AG04449 (cell line): ENCODE measurements at places on chromosomes 3 and 15.

DNA sequence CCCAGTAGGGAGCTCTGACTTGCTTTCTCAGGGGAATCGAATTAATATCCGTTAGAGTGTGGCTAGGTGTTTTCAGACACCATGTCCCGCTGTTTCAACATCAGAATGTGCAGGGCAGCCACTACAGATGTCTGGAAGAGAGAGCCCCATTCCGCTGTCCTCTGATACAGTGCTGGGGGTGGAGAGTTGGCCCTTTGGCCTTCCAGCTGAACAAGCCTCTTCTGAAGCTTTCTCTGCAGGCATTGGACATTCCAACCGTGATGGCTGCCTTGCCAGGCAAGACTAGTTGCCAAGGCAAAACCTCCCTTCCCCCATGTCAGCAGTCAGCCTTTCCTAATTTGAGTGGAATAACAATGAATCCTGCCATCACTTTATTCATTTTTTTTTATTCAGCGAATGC, 1.5 kb downstream of the FAH start:
- DNase-seq: no peak

DNA sequence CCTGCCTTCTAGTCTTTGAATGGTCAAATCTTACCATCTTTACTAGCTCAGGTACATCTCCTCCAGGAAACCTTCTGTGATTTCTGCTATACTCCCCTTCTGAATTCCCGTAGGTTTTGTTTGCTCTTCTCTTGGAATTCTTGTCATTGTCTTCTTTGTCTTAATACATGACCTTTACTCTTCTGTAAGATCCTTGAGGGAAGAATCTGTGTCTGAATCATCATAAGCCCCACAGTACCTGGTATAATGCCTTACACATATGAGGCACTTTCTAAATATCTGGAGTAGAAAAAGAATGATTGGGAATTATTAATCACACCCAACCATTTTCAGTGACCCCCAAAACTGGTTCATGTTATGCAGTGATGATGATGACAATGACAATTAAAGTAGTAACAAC, 210.1 kb upstream of the NR2E3 start:
- no peak for DNase-seq

DNA sequence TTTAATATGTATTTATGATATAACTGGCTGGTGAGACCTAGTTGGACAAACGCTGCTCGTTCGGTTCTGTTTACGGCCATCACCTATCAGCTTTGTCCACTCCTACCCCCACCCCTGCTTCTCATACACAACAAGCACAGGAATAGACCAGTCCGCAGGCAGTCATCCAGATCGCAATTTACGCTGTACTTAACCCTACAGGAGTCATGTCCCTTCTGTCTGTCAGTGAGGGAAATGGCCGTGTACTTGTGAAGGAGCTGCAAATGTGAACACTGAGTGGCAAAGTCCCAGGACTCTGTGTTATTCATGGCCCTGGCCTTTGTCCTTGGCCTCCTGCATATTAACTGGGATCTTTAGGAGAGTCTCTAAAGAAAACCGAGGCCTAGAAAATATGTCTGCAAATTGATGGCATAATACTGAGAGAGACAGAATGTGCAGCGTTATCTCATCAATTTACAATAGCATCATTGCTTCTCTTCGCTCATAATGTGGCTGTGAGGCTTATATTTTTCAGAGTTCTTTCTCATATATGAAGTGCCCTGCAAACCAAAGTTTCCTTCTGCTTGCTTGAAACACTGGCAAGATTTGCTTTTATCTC, 7.2 kb upstream of the ABHD10 start:
- DNase-seq: no peak

DNA sequence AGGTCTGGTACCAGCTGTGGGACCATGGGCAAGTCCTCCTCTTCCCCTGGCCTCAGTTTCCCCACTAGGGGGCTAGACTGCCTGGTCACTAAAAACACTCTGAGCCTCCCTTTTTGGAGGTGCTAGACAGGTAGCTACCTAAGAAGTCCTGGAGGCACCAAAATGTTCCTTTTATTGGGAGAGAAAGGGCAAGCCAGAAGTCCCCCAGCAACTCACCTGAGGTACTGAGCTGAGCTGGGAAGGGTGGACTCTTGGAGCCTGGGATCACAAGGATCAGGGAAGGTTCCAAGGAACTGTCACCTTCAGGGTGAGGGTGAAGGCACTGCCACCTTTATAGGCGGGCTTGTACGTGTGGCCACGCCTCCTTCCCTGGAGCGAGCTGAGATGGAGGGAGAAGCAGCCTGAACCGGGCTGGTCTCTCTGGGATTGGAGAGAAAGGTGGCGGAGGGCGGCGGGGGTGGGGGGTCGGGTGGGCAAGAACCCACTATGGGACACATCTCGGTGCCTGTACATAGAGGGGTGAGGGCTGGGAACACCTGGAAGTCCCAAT, at the start of gene CYP1A1:
Gene CYP1A1 (minus strand): TSS at position 304 of the 550 bp plus-strand sequence. CDS start 2,431 bp downstream, outside the sequence.
- DNase-seq: no peak

- no peak for DNase-seq
Observed at GRCh38 chr15:60591496-60592370, 112.8 kb upstream of the ICE2 start.

DNA sequence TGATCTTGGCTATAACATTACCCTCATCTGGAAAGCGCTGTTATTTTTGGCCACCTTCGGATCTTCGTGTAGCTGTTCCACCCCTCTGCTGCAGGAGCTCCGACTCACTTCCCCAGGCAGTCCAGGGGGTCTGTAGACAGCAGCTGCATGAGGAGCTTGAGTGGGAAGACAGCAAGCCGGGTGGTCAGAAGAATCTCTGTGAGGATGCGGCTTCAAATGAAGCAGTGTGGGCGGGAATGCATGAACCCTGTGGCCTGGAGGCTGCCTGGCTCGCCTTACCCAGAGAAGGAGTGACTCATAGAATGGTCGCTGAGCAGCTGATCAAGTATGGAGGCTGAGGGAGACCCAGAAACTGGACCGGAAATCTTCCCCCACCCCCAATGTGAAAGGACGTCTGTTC, 45.2 kb upstream of the NR2F2 start:
- peak; percentile 95 for DNase-seq

DNA sequence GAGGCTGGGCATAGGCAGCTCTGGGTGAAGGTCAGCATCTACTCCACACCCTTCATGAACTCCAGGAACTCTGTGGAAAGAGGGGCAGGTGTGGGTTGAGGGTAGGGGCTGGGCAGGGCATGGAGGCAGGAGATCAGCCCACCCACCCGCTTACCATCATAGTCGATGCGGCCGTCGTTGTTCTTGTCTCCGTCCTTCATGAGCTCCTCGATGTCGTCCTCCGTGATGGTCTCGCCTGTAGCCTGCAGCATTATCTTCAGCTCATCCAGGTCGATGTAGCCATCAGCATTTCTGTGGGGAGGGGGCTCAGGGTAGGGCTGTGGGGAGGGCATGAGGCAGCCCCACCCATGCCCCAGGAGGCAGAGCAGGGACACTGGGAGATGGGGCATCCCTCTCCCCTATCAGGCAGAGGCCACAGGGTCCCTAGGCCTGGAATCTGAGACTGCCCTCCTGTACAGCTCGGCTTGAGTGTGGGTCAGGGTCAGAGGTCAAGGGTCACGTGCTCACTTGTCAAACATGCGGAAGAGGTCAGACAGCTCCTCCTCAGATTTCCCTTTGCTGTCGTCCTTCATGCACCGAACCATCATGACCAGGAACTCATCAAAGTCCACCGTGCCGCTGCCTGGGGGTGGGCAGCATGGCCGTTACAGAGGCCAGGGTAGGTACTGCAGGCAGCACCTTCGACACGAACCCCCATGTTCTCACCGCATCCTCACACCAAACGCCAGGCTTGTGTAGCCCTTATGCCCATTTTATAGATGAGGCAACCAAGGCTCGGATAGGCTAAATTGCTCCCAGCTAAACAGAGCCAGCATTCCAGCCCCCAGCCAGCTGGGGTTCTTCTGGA, 2.4 kb downstream of the TNNC1 start:
- DNase-seq: no peak

- DNase-seq: no peak
Observed at GRCh38 chr3:117656391-117656790, 946.8 kb downstream of the TUSC7 start.

DNA sequence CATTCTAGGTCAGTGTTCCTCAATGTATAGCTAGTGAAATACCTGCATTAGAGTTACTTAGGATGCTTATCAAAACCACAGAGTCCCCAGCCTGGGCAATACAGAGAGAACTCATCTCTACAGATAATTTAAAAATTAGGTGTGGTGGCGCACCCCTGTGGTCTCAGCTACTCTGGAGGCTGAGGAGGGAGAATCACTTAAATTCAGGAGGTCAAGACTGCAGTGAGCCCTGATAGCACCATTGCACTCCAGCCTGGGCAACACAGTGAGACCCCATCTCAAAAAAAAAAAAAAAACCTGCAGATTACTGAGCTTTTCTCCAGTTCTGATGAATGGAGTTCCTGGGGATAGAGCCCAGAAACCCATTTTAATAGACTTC, 10.1 kb upstream of the MINDY2 start:
- no peak for DNase-seq

DNA sequence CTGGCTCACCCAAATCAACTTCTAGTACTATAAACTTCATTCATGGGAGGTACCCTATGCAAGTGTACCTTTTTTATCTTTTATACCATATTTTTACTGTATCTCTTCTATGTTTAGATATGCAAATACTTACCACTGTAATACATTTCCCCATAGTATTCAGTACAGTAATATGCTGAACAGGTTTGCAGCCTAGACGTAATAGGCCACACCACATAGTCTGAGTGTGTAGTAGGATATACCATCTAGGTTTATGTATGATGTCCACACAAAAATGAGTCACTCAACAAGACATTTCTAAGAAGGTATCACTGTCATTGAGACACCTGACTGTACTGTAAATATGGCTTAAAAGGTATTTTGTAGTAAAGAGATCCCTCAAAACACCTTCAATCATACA, 124.7 kb downstream of the PLOD2 start:
- no peak for DNase-seq

DNA sequence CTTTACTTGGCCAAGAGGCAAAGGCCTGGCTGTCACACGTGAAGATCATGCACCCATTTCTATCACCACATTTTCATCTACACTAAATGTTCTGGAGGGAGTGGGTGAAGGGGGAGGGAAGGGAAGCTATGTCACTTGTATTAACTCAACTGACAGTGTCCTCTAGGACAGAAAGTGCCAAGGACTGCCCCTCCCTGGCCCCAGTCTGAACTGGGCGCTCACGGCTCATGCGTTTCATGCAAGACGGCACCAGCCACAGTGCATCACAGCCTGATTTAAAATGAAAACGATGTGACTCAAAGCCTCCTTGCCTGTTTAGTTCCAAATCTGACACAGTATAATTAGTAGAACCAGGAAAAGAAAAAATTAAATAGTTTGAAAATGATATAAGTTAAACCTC, 20.8 kb upstream of the RAD18 start:
- DNase-seq: no peak

DNA sequence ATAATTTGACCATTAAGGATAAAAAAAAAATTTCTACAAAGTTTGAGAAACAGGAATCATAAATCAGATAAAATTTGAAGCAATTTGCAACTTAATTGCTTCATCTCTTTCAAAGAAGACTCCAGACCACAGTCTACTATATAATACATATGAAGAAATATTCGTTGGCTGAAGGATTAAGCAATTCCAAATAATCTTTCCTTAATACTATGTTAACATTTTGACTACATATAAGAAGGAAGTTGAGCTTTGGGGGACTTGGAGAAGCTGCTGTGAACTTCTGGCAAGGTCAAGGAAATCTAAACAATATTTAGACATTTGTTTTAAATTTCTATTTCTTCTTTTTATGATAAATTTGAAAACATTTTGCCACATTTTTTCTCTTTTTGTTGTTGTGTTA, 13.5 kb upstream of the GABRR3 start:
- no peak for DNase-seq

DNA sequence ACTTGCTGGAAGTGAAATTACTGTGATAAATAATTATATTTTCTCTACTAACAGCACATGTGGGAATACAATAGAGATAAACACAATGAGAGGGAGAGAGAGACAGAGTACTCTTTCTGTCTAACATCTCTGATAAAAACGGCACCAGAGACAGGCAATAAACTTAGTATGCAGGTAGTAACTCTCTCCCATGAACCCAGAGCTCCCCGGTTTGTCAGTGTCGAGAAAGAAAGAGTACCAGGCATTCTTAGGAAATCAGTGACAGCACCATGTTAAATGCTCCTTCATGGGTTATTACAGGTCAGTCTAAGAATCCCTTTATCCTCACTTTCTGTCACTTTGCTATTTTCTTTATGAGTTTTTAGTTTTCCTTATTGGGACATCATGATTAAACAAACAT, 110.7 kb upstream of the EPHA3 start:
- no peak for DNase-seq

- no peak for DNase-seq
Observed at GRCh38 chr3:97712919-97713318, 51.6 kb upstream of the ARL6 start.

DNA sequence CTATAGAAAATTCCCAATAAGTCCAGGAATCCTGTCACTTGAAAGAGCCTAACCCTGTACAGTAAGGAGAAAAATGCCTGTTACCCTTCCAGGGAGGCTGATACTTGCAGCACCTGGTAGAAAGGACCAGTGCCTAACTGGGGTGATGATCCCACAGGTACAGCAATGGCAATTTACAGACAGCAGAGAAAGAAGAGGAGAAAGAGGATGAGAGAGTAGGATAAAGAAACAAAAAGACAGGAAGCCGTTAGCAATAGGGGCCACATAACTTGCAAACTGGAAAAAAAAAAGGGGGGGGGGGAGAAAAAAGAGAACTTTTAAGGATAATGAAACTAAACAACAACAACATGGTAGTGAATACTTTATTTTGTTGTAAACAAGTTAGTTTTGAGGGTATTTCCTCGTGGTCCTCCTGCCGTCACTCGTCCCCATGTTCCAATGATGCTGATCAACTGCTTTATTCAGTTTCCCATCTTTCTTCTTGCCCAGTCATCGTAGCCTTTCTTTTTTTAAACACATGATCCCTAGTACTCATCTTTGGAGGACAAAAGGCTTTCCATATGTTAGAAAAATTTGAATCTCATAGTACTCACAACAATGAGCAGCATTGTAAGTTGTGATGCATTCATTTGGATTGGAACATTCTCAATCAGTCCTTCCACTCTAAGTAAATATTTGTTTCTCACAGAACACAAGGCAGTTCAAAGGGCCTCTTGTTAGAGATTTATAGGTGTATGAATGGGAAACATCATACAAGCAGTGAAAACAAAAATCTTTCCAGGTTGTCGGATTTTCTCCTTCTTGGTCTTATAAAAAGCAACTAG, 8.6 kb downstream of the TM4SF1 start:
- no peak for DNase-seq
